GM04503 (cell line): ENCODE measurements at places on chromosomes 6 and 20.

DNA sequence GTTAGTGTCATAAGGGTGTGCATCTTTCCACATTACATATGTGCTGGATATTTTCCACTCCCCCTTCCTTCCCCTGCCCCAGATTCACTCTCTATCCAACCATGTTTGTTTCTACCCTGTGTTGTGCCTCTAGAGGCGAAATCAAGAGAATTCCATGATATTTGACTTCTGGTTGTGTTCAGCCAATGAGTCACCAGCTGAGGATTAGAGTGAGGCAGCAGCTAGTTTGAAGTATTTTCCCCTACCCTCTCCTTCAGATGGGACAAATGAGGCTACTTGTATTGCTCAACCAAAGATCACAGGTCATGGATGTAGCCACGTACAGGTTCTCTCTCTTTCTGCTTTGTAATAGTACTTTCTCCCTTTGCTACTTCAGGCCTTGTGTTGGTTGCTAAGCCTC, 24.5 kb upstream of the OR2J2 start:
- DNase-seq, result no peak

DNA sequence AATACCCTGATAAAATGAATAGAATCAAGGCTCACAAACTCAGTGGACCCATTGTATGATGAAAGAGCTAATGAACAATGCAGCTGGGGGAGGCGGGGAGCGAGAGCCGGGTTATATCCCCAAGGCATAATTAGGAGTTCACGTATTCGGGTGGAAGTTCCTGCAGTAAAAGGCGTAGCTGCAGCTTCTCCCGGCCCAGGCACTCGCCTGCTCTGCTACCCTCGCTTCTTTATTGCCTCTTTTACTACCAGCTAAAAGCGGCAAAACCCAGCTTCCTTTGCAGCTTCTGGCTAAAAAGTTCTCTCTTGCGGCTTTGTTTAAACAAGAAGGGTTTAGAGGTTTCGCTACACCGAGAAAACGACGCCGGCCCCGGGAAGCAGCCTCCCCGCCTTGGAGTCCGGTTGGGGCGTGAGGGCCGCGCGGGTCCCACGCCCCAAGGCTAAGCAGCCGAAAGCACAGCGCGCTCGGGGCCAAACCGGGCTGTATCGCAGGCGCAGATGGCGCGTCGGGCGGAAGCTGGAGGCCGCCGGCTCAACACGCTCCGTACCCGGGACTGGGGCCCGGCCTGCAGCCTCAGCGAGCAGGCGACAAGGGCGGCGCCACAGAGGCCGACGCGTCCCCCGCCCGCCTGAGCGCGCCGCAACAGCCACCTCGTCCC, 1.6 kb downstream of the ZBTB2 start:
- peak; percentile 45 for DNase-seq

DNA sequence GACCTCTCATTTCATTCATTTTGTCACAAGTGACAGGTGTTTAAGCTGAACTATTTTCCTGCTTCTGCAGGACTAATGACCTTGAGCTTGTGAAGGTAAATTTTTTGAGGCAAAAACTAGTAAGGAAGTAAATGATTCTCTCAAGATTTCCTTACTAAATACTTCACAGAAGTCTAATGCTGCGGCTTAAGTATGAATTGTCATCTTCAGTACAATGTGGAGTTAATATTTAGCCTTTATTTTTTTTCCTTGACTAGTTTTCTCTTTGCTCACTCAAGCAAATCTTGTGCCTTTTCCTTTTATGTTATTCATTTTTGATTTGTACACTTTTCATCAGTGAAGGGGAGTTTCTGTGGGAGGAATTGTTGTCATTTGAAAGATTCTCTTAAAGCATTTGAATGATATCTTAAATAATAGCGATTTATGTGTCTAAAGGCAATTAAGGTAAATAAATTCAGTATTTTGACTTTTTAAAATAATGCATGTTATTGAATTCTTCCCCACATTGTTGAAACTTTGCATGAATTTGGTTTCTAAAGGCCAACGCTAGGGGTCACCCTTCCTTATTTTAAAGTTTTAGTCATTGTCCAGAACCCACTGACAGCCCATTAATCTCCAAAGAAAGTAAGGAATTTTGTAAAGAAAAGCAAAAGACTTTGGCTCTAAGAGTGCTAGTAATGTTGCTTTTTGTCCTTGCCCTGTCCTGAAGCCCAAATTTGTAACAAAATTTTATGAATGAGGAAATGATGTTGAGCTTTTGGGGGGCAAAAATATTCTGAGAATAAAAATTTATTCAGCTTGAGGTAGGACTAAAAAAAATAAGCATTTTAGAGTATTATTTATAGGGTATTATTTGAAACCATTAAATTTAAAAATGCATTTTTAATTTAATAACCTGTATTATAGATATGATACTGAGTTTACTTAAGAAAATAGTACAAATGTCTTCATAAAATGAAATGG, 157.4 kb upstream of the LAMA2 start:
- DNase-seq, result no peak

- no peak for DNase-seq
These were observed 74.6 kb upstream of the CEP85L start for GRCh38 chr6:118725944-118726343.

- DNase-seq, result peak; percentile 82
These were observed 4.0 kb downstream of the CITED2 start for GRCh38 chr6:139370283-139370998.

DNA sequence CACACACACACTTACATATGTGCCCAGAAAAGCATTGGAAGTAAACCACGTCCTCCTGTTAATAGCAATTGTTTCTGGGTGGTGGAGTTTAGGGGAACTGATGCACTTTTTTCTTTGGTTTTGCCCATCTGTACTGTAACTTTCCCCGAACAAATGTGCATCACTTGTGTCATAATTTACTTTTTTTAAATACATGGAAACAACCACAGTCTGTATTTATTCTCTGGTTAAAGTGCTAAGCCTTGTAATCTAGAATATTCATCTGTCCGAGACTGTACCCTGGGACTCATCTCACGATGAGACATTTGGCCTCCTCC, 61.5 kb upstream of the CD93 start:
- DNase-seq, result no peak

- DNase-seq, result no peak
These were observed 645 bp downstream of the DDX39B start for GRCh38 chr6:31541059-31541657.

DNA sequence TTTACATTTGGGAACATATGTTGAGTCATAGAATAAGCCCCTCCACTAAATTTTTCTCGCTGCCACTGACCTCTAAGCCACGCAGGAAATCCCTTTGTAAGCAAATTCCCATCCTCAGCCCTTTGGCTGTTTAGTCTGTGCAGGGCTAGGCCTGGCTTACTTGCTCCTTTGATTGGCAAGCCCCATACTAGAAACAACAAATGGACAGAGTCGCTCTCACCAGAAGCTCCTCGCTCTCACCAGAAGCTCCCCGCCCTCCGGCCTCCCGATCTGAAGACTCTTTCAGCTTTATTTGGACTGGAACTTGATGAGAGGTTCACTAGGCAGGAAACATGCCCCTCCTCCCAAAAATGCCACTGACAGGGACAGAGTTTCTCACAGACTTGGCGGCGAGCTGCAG, 149.2 kb upstream of the EXOC2 start:
- no peak for DNase-seq

DNA sequence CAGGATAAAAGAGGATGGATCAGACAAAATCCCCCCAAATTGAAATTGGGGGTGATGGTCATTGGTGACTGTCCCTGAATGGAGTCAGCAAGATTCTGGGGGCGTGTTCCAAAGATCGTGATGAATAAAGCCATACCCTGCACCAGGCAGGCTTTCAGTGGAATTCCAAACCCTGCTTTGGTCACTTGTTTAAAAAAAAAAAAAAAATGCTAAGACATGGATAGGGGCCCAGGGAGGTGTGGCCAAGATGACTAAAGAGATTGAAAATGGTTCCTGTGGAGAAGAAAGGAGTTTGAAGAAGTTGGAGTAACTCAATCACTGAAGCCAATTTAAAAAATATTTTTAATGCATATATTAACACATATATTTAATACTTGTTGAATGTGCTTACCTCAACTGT, 161.4 kb upstream of the KCNG1 start:
- DNase-seq, result no peak

DNA sequence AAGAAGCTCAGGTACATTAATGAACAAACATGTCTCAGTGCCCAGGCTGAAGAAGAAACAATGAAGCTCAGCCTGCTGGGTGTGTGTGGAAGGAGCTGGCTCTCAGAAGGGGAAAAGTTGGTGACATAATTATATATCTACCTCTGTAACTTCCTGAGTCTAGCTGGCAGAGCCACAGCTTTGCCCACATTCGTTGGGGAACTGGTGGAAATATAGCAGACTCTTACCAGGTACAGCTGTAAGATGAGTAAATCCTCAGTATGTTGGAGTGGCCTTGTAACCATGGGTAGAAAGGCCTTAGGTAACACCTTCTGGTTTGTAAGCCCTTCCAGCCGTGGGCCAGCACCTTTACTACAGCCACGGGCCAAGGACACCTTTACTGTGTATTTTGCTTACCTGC, 29.9 kb upstream of the PNRC1 start:
- no peak for DNase-seq

- DNase-seq, result peak; percentile 74
These were observed 532.0 kb downstream of the BCKDHB start for GRCh38 chr6:80638213-80639055.

GRCh38 chr20:61556673-61557072, 304.6 kb downstream of the CDH4 start:
- DNase-seq, result no peak

DNA sequence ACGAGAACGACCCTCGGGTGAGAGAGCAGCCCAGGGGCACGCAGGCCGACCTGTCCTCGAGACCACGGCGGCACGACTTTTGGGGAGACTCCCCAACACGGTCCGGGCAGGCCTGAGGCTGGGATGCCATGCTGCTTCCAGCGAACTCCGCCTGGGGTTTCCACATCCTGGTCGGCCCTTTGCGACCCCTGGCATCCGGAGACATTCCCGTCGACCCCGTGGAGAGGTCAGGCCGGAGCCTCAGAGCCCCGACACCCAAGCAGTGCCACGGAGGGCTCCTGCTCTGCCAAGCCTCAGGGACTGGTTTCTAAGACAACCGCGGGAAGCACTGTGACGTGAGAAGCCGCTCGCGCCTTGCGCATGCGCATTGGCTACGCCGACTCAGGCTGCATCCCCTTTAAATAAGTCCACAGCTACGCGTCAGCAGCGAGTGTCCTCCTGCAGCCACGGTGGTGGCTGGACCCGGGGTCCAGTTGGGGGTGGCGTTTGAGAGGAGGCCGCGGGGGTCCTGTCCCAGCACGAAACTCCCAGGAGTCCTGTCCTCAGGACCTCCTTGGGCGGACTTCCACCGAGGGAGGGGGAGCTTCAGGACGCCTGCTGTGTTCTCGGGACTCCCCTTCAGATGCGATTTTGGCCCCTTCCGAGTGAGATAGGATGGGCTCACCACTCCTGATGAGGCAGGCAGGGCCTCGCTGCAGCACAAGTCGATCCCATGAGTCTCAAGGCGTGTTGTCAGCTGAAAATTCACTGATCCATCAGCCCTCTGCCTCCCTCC, 1089.3 kb upstream of the DEFB115 start:
- no peak for DNase-seq

GRCh38 chr6:88748141-88748540, 215.3 kb downstream of the RNGTT start:
- no peak for DNase-seq

GRCh38 chr6:7674291-7674690, 51.6 kb upstream of the BMP6 start:
- no peak for DNase-seq
